Muscle of arm (tissue), 14 donors: ENCODE measurements at places on chromosomes 1 and 21.

GRCh38 chr1:211013346-211014240 is 120.4 kb downstream of the KCNH1 start:
- no peak for DNase-seq

DNA sequence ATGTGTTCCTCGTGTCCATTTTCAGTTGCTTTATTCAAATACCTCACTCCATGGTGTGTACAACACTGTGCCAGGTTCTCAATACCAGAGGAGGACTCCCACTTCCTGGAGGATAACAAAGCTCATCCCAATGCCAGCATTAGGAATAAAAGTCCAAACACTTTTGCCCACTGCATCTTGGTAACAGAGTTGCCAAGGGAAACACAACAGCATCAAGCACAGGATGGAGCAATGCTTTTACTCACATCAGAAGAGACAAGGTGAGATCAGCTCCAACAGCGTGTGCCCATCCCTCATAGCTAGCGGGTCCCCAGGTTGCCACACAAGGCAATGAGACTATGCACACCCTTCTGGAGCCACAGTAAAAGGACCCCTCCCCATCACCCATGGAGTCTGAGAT is 2.9 kb downstream of the KRTAP20-4 start:
- no peak for DNase-seq

- no peak for DNase-seq
These were observed 230.7 kb upstream of the DUSP10 start for GRCh38 chr1:221972276-221973235.

DNA sequence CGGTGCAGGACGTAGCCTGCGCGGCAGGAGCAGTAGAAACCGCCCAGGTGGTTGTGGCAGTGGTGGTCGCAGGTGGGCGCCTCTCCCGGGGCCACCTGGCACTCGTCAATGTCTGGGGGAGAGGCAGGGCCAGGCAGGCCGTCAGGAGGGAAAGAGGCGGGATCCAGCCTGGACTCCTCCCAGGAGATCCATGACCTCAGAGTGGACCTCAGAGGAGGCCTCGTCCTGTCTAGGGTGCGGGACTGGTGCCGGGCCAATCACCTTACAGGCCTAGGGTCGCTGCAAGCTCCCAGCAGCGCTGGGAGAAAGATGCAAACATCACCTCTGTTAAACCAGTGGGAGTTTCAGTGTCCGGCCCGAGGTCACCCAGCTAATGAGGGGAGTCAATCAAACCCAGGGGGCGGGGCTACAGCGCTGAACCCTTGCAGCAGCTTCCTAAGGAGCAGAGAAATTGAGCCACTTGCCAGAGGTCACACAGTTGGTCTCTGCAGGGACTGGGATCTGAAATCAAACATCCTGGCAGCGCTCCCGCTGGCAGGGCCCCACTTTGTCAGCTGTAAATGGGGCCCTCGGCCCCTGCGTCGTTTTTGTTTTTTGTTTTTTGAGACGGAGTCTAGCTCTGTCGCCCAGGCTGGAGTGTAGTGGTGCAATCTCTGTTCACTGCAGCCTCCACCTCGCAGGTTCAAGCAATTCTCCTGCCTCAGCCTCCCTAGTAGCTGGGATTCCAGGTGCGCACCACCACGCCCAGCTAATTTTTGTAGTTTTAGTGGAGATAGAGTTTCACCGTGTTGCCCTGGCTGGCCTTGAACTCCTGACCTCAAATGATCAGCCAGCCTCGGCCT is 1.4 kb downstream of the MASP2 start:
- no peak for DNase-seq

GRCh38 chr1:42974767-42975437 is 16.2 kb upstream of the SLC2A1 start:
- DNase-seq = no peak

DNA sequence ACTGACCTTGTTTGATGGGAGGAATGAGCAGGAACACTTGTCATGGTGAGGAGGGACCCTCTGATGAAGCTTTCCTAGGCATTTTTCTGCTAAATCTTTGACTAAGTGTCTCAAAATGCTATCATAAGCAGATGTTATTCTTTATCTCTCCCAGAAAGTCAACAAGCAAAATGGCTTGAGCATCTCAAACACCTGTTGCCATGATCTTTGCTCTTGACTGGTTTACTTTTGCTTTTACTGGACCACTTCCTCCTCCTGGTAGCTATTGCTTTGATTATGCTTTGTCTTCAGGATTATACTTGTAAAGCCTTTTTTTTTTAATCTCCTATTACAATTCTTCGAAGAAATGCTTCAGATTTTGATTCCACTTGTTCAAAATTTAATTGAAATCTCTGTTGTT is 157.4 kb downstream of the GPR52 start:
- DNase-seq = no peak

DNA sequence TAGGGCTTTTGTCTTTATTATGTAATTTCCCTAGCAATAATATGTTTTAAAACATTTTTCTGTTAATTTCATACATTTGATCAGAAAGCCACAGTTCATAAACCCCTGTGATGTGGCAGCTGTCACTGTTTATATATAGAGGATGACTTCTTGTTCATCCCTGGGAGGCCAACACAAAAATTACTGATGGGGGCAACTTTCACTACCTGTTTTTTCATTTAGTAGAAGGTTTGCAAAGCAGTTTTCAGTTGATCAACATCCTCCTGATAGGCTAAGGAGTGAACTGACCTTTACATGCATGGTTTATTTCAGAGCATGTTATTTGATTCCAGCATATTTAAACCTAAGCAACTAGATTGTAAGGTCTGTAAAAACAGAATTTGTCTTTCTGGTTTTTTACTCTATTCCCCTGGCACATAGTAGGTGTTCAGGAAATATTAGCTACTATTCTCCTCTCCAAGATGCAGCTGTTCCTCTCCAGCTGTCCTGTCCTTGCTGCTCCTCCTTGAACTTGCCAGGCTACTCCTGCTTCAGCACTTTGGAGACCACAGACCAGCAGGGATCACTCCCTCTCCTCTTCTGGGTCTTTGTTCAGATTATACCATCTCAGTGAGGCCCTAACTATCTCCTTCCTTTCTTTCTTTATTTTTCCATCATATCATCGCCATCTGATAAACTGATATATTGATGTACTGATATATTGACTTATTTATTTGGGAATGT is 54.7 kb downstream of the ROR1 start:
- no peak for DNase-seq

DNA sequence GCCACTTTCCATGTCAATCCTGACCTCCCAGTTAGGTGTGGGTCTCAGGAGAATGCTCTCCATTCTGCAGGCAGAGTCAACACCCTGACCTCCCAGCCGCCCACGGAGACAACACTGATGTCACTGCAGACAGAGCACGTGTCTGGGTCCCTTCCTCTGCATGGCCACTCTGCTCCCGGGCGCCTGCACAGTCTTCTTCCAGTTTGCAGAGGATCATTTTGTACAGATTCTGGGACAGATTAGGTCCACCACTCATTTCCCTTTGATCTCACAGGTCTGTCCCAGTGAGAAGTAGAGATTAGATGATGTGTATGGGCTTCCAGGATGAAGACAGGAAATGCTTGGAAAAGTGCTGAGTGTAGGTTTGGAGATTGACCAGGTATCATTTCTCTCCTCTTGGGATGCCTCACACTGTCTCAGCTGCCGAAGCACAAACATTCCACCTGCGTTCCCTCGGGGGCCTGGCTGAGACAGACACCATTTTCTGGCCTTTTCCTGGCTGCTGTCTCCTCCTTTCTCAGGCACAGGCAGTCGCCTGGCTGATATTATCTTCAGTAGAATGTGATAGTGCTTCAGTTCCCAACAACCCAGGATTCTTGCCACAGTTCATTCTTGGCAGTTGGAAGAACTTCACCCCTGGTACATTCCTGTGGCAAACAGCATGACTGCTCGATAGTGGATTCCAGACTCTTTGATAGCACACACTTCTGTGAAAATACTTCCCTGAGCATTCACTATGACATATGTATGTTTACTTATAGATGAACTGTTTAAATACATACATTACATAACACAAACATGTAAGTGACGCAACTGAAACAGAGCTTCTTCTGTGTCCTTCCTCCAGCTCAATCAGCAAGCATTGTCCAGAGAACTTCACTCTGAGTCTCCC is 7.9 kb downstream of the MYBPHL start:
- peak; percentile 21 for DNase-seq

DNA sequence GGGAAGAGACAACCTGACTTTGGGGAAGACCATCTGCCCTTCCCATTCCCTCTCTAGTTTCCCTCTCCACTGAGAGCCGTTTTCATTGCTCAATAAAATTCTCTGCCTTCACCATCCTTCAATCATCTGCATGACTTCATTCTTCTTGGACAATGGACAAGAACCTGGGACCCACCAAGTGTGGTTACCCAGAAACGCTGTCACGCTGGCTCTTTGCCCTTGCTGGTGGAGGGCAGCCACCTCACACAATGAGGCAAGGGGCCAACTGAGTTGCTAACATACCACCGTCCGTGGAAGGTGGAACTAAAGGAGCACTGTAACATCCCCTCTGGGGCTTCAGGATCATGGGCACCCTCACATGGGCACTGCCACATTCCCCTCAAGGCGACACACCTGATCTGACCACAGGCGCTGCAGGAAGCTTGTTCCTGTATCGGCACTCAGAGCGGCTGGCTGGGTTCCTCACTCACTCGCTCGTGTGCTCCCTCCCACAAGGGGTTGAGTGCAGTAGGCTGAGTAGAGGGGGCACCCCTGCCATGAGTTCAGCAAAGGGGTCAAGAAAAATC is 652.4 kb downstream of the PLPP3 start:
- DNase-seq = no peak

DNA sequence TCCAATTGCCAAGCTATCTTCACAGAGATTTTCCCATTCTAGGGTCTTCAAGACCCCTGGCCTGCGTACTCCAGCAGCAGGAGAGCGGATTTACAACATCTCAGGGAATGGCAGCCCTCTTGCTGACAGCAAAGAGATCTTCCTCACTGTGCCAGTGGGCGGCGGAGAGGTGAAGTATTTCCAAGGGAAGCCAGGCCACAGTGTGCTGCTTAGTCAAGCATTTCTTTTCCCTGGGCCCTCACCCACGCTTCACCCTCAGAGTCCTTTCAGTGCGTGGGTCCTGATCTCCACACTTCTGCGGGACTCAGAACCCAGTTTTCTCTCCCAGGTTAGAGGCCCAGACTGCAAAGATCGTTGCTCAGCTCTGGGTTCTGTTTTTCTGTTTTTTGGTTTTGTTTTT is 13.1 kb downstream of the CDCA8 start:
- DNase-seq = no peak

GRCh38 chr21:42304556-42305454 is 10.4 kb downstream of the TFF3 start:
- no peak for DNase-seq

- DNase-seq = no peak
These were observed 48.3 kb upstream of the H6PD start for GRCh38 chr1:9186082-9186859.

DNA sequence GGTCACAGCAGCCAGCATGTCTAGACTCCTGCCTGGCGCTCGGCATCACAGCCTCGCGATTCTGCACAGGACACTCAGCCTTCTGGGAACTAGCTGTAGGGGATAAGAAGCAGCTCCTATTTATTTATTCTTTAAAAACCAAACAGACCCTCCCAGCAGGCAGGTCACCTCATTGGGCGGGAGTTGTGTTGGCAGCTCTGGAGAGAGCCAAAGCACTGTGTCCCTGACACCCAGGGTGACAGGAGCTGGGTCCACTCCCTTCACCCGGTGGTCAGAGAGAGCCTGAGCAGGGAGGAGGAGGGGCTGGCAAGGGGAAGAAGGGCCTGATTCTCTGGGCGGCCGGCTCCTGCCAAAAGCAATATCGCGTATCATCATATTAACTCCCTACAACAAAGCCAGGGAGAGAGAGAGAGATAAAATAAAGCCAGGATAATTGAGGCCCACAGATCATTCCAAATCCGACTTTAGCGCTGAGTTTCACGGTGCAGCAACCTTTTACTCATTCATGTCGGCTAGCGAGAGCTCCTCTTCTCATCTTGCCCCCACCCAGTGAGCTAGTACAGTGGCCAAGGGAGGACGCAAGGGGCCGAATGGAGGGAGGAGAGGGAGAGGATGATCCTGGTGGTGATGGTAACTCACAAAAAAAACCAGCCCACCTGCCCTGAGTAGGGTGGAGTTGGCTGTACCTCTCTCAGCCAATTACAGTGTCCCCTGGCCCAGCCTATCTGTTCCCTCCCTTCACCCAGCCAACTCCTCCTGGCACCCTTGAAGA is 79.8 kb upstream of the IFFO2 start:
- DNase-seq = no peak

GRCh38 chr21:22288885-22289499 is 1290.8 kb downstream of the NCAM2 start:
- no peak for DNase-seq

DNA sequence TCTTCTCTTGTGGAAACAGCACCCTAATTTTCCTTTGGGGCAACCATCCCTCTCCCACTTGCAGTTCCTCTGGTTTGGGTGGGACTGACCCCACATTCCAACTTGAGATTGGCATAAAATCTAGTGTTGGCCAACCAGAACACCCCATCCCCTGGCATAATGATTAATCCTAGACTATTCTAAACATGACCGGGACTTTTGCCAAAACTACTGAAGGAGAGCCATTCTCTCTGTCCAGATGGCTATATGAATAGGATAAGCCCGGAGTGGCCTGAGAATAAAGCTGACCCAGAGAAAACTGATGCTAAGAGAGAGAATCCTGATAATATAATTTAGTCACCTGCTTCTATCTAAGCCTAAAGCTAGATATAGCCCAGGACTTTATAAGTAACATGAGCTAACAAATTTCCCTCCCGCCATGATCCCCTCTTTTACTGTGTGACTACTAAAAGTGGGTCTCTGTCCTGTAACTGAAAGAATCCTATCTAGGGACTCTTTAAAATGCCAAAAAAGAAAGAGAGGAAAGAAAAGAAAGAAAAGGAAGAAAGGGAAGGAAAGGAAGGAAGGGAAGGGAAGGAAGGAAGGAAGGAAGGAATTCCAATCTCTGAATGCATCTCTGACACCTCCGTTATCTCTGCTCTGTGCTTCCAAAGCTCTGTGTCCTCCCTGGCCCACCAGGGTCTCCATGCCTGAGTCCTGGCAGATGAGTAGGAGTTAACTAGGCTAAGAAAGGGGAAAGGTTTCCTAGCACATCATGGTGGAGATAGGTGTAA is 28.0 kb upstream of the NRDC start:
- no peak for DNase-seq

- no peak for DNase-seq
These were observed 59.6 kb downstream of the RGS21 start for GRCh38 chr1:192376374-192376773.

GRCh38 chr1:234538062-234538731 is 59.2 kb upstream of the TARBP1 start:
- no peak for DNase-seq

DNA sequence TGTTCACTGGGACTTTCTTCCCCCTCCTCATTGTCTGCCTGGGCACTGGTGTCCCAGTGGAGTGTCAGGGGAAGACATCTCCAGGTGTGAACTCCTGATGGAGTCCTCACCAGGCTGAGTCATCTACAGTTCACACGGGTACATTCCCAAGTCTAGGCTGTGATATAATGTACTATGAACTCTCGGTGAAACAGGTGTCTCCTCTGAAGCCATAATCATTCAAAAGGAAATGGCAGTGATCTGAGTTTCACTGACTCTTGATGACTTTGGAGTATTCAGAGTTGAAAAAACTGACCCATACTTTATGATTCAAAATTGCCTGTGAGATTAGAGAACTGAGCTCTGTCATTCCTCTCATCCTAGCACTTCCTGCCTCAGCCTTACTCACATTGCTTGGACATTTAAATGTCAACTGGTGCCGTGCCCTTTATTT is 9.1 kb downstream of the LAMC2 start:
- DNase-seq = no peak
